NCI-H345 (cell line): ENCODE measurements at places on chromosomes 12 and 14.
A peak's percentile ranks its signal among the peaks of the same experiment; 100 is the strongest.

DNA sequence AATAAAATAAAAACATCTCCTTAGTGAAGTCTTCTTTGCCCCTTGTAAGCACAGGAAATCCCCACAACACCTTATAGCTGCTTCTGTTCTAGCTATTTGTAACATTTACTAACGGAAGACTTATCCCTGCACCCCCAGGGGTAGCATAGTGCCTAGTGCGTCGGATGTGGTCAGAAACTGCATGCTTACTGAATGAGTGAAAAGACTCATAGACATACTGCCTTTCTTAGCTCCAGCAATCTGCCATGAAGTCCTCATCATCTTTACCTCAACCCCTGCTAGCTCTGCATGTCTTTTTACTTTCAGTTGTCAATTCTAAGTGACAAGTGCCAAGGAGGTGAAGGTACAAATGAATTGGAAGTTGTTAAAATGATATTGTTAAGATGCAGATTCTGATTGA, 12.9 kb downstream of the RIOX1 start:
- no peak for DNase-seq

- DNase-seq = peak; percentile 6
These were observed 11.8 kb upstream of the POLR3B start for GRCh38 chr12:106345746-106346145.

DNA sequence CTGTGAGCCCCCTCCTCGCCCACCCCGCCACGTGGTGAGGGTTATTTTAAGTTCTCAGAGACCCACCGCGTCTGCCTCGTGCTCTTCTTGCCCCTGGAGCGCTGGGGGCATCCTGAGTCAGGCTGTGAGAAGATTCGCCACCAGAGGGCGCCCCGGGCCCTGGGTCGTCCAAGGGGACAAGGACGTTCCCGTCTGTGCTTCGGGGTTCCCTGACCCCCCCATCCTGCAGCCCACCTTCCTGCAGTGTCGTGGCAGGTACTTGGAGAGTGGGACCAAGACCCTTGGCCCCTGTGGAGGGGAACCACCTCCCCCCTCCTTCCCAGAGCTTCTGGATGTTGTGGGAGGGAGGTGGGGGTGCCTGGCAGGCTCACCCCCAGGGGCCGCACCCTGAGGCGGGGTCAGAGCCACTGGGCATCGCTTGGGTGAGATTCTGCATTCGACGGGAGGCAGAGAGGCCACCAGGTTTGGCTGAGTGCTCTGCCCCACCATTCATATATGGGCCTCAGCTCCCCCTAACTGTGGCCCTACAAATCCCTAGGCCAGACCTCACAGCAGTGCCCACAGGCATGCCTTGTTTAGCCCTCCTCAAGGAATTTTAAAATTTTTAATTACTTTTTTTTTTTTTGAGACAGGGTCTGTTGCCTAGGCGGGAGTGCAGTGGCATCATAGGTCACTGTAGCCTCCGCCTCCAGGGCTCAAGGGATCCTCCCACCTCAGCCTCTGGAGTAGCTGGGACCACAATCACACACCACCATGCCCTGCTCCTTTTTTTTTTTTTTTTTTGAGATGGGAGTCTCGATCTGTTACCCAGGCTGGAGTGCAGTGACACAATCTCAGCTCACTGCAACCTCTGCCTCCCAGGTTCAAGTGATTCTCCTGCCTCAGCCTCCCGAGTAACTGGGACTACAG, 17.0 kb downstream of the RHOF start:
- DNase-seq = peak; percentile 62

DNA sequence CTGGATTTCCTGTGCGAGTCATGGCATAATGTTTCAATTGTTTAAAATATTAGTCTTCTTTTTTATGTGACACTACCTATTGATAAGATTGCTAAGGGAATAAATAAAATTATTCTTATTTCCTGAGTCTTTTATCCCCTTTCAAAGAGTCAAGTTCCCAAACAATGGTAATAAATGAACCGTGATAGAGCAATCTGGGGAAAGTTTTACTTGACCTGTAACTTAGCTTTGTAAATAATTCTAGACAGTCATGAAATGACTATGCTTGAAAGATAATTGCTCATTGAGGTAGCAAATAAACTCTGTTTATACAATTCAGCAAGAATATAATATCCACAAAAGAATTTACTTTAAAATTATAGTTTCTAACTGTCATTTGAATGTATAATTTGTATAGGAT, 82.1 kb downstream of the TSPAN8 start:
- no peak for DNase-seq

- no peak for DNase-seq
These were observed 4.7 kb upstream of the GPATCH2L start for GRCh38 chr14:76146976-76147375.

GRCh38 chr14:101959277-101959676, 5.1 kb upstream of the DYNC1H1 start:
- no peak for DNase-seq

GRCh38 chr12:114774197-114774596, 90.2 kb upstream of the TBX3 start:
- DNase-seq = no peak

DNA sequence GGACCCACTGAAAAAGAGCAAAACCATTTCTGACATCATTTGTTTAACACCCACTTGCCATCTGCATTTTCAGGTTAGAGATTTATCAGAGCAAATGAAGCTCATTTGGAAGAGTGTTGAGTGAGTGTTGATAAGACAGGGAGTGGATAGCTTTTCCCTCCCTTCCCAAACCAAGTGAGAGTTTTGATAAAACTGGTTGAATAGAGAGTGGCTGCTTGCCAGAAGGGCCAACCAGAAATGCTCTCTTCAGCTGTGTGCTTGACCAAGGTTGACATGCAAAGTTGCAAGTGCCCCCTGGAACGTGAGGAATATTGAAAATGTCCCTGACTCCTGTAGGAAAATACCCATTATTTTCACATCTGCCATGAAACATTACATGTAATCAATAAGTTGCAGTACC, 1487.0 kb upstream of the FLRT2 start:
- no peak for DNase-seq

- DNase-seq = peak; percentile 65
These were observed 1.2 kb downstream of the LMO3 start for GRCh38 chr12:16604596-16605252.

DNA sequence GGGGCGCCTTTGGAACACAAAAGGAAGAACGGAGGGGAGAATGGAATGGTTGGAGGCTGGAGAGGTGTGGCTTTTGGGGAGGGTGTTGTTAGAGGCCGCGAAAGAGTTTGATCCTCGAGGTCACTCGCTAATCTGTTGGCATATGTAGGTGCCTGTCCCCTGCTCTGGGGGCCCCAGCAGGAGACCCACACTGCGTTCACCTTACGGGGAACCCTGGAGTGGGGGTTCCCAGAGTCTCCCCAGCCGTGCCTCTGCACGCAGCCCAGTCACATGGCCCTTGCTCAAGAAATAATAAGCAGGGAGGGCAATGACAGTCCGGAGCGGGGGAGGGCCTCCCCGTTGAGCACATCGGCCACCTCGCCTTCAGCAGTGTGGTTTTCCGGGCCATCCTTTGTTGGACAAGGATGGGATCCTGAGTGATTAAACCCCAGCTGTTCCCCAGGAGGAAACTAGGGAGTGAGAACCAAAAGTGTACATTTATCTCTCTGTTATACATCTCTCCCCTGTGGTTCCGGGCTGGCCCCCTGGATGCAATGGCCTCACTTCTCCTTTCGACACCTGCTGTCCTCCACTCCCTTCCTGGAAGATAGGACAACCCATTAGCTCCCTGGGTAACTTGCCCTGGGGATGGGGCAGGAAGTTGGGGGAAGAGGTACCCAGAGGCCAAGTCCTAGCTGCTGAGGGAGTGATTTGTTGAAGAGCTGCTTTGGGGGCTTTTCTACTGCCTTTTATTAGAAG, 1.3 kb downstream of the PLEKHG3 start:
- no peak for DNase-seq

- no peak for DNase-seq
These were observed 27.2 kb upstream of the ALG10 start for GRCh38 chr12:33994857-33995808.

- no peak for DNase-seq
These were observed 49.4 kb downstream of the MOK start for GRCh38 chr14:102255401-102256190.

DNA sequence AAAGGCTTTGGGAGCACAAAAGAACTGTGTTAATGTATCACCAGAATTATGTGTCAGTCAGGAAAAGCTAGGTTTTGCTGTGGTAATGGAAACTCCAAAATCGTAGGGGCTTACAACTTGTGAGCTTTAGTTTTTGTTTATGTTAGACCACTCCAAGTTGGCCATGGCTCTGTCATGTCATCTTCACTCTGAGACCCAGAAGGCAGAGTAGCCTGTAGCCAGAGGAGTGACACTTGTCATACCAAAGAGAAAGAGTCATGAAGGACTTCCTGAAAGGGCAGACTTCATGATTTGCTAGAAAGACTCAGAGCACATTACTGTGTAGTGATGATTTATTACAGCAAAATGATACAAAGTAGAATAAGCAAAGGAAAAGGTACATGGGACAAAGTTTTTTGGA, 133.6 kb upstream of the SSTR1 start:
- no peak for DNase-seq

DNA sequence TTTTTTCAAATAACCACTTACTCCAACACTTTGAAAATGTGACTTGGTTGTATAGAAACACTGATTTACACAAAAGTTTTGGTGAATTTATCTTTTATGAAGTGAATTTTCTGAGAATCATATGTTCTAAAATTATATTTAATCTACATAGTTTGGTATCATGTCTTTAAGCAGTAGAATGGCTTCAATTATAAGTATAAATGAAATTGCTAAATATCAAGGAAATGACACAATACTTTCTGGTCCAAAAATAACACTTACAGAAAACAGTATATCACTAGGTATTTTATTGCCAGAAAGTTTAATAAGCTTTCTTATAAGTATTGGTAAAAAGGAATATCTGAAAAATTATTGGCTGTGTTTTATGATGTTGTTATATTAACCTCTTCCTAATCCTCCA, 90.9 kb downstream of the SRGAP1 start:
- no peak for DNase-seq

DNA sequence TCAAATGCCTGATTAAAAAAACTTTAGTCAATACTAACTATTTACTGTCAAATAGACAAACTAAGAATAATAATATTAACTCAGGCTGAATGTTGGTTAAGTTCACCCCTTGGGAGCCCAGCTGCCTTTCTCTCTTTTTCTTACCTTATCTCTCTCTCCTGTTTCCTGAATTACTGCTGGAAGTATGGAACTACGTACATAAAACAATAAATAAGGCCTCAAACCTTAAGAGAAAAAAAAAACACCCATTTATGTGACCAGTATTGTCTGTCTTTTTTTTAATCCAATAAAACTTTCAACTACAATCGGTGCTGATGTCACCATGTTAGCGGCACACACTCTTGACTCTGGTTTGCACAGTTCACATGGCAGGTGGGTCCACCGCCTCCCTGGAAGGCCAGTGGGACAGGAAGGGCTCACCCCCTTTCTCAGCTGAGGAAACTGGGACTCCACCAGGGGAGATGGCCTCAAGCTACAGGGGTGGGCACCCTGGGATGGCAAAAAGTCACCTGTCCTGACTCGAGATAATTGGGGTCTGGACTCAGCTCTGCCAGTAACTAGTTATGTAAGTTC, 21.3 kb downstream of the BCL11B start:
- DNase-seq = no peak

GRCh38 chr12:130965668-130966067, 12.0 kb downstream of the ADGRD1 start:
- DNase-seq = no peak

GRCh38 chr14:89013098-89013504, 188.7 kb downstream of the TTC8 start:
- DNase-seq = no peak

DNA sequence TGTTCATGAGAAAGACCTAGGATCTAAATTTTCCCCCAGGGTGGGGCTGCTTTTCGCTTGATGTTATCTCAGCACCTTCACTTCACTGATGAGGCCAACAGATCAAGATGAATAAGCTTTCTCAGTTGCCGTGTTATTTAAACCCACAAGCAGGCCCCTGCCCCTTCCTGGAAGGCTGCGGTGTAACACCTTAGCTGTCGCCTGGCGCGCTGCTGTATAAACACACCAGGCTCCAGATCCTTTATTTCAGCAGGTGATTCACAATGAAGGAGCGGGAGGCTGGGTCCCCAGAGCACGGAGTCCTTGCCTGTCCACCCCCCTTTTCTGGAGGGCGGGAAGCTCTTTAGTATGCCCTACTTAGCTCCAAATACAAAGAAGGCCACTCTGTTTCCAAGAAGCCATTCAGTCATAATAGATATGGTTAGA, 515.4 kb downstream of the FUT8 start:
- peak; percentile 73 for DNase-seq

- no peak for DNase-seq
These were observed 9.3 kb downstream of the GXYLT1 start for GRCh38 chr12:42135259-42135814.

- peak; percentile 74 for DNase-seq
These were observed 1.9 kb upstream of the PIWIL1 start for GRCh38 chr12:130335517-130336392.

GRCh38 chr12:13101821-13102375, 1.6 kb downstream of the GSG1 start:
- peak; percentile 66 for DNase-seq

GRCh38 chr12:93702707-93703315, 25.6 kb downstream of the CRADD start:
- no peak for DNase-seq

- no peak for DNase-seq
These were observed 140.7 kb upstream of the PRICKLE1 start for GRCh38 chr12:42730291-42730690.

- no peak for DNase-seq
These were observed 687.1 kb upstream of the FBXO33 start for GRCh38 chr14:40119321-40119720.

- DNase-seq = no peak
These were observed 22.3 kb downstream of the FBXW8 start for GRCh38 chr12:116933091-116933490.

GRCh38 chr14:57933349-57933748, 67.5 kb upstream of the SLC35F4 start:
- DNase-seq = no peak

GRCh38 chr12:78863482-78864402, 832 bp upstream of the SYT1 start:
- peak; percentile 86 for DNase-seq
